CD4-positive, alpha-beta memory T cell (primary cell): ENCODE measurements at places on chromosomes 2 and 18. TPM values are rescaled to one million over a fixed set of nuclear protein-coding genes. Genes with fewer than 3 reads are reported as not detected.

DNA sequence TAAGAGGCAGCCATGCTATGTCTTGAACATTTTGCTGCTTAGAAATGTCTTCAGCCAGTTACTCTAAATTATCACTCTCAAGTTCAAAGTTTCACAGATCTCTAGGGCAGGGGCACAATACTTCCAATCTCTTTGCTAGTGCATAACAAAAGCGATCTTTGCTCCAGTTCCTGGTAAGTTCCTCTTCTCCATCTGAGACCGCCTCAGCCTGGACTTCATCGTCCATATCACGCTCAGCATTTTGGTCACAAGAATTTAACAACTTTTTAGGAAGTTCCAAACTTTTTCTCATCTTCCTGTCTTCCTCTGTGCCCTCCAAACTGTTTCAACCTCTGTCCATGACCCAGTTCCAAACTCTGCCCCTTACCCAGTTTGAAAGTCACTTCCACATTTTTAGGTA is 8.8 kb upstream of the SLC35F5 start:
- H3K27me3 ChIP-seq: no peaks in the 10 kb centered on the region
- no peaks in the 10 kb centered on the region for H3K36me3 ChIP-seq
- H3K4me1 ChIP-seq: no peaks in the 10 kb centered on the region
- no peak overlapping the region for H3K4me3 ChIP-seq
- no peak overlapping the region for H3K27ac ChIP-seq
- DNase-seq: no peak

- H3K36me3 ChIP-seq: no peaks in the 10 kb centered on the region
- H3K4me3 ChIP-seq: no peak overlapping the region
- DNase-seq: no peak
- no peaks in the 10 kb centered on the region for H3K27me3 ChIP-seq
- H3K4me1 ChIP-seq: no peaks in the 10 kb centered on the region
Observed at GRCh38 chr2:105416156-105416555, 17.3 kb upstream of the FHL2 start.

DNA sequence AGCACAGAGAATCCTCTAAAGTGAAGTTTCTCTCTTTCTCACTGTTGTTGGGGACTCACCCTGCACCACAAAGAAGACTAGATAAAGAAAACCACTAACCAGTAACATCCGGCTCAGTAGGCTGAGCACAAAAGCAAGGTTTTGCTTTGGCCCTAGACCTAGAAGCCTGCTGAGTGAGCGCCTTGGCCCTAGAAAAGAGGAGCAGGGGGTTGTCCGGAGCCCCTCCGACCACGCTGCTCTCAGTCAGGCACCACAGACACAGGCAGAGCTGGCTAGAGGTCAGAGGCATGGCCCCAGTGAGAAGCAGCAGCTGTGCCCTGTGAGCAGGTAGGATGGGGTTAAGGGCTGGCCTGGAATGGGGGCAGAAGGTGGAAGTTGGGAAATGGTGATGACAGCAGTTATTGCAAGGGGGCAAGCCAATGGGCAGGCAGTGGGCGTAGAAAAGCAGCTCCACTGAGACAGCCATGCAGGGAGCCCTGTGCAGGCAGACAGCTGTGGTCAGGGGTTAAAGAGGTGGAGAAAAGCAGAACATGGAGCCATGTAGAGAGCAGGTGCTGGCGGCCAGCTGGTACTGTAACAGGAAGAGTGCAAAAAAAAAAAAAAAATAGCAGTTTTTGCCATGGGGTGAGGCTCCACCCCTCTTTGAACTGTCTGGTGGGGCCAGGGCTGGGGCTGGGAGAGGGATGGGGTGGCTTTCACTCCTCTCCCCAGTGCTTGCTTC is 36.9 kb upstream of the SLC14A1 start:
- peak overlapping the region; percentile 50 for H3K27ac ChIP-seq
- peak overlapping the region; percentile 65 for H3K4me3 ChIP-seq
- H3K27me3 ChIP-seq: no peaks in the 10 kb centered on the region
- H3K36me3 ChIP-seq: no peaks in the 10 kb centered on the region
- peaks cover 84% of the 10 kb centered on the region for H3K4me1 ChIP-seq

- peak overlapping the region; percentile 28 for H3K27ac ChIP-seq
- H3K4me3 ChIP-seq: no peak overlapping the region
- H3K4me1 ChIP-seq: peaks cover 100% of the 10 kb centered on the region
- H3K36me3 ChIP-seq: peaks cover 3% of the 10 kb centered on the region
- no peak for DNase-seq
Observed at GRCh38 chr18:24051031-24051947, 36.7 kb downstream of the TTC39C start.

CDH19 gene
- total RNA-seq: not detected

KCNS3 gene
- not detected for total RNA-seq

CYP27A1 gene
- total RNA-seq: 7.2 TPM
